ENCODE measurements at places on chromosomes 2 and 18. TPM values are rescaled to one million over a fixed set of nuclear protein-coding genes. Genes with fewer than 3 reads are reported as not detected.

GRCh38 chr18:39730606-39731005 is 2165.0 kb upstream of the CELF4 start:
- no peak overlapping the region for H3K4me3 ChIP-seq
- no peaks in the 10 kb centered on the region for H3K27me3 ChIP-seq
- no peak for DNase-seq
- H3K27ac ChIP-seq = no peak overlapping the region
- no peaks in the 10 kb centered on the region for H3K36me3 ChIP-seq

GRCh38 chr2:3960106-3960505 is 256.7 kb downstream of the DCDC2C start:
- DNase-seq = no peak
- no peak overlapping the region for H3K27ac ChIP-seq
- no peaks in the 10 kb centered on the region for H3K36me3 ChIP-seq
- no peaks in the 10 kb centered on the region for H3K4me1 ChIP-seq
- H3K27me3 ChIP-seq = peaks cover 11% of the 10 kb centered on the region

GRCh38 chr2:56590611-56591010 is 406.8 kb downstream of the CCDC85A start:
- no peaks in the 10 kb centered on the region for H3K36me3 ChIP-seq
- no peaks in the 10 kb centered on the region for H3K4me1 ChIP-seq
- DNase-seq = no peak
- no peaks in the 10 kb centered on the region for H3K27me3 ChIP-seq
- no peak overlapping the region for H3K4me3 ChIP-seq
- H3K27ac ChIP-seq = no peak overlapping the region

GRCh38 chr2:49042488-49042887 is 111.8 kb downstream of the FSHR start:
- H3K36me3 ChIP-seq = no peaks in the 10 kb centered on the region
- H3K4me3 ChIP-seq = no peak overlapping the region
- H3K4me1 ChIP-seq = peaks cover 3% of the 10 kb centered on the region
- H3K27me3 ChIP-seq = no peaks in the 10 kb centered on the region

GRCh38 chr18:75926811-75927210 is 499.3 kb upstream of the SMIM21 start:
- H3K4me3 ChIP-seq = no peak overlapping the region
- H3K27ac ChIP-seq = no peak overlapping the region
- no peak for DNase-seq

DNA sequence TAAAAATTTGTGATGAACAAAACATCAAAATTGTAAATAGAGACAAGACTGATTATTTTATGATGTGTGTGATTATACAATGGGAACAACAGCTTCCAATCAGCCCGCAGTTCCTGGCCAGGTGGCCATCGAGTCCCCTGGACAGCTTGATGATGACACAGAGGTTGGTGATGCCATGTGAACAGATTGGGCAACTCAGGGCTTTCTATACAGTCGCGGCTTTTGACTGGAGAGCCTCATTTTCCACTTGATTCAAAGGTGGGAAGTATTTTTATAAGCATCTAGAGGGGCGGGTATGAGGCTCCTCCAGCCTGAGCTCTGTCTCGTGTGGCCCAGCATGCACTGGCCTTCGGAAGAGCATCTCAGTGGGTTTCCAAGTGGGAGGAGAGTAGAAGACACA is 14.9 kb upstream of the HPCAL1 start:
- no peak overlapping the region for H3K27ac ChIP-seq
- H3K36me3 ChIP-seq = no peaks in the 10 kb centered on the region
- H3K27me3 ChIP-seq = no peaks in the 10 kb centered on the region
- no peak overlapping the region for H3K4me3 ChIP-seq
- DNase-seq = no peak

DNA sequence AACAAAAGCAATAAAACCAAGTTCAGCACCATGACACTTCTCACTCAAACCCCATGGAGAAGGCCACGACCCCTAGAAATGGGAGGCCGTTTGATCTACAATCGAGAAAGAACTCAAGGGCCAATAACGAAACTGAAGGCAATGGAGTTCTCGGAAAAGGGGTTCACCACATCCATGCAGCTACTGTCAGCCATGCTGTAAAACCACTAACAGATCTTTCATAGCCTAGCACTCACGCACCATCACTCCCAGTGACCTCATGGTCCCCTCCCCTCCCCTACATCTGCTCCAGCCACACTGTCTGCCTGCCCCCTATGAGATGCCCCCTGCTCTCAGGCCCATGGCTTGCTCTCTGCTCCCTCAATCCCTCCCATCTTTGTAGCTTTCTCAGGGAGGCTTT is 135.3 kb downstream of the TMEM163 start:
- H3K27ac ChIP-seq = no peak overlapping the region
- DNase-seq = no peak
- no peaks in the 10 kb centered on the region for H3K36me3 ChIP-seq

DNA sequence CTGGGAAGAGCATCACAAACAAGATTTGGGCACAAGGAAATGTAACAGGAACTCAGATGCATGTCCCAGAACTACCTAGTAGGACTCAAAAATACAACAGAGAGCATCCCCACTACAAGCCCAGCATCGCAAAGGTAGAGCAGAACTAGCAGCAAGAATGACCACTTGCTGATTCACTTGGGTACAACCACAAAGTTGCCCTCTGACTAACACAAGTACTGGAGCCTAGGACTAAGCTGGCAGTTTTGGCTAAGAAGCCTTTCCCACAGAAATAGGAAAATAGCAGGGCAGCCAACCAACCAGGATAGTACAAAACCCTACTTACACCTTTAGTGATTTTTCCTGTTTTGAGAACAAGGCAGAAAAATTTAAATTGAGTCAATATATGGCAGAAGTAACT is 193.8 kb downstream of the PAX3 start:
- no peaks in the 10 kb centered on the region for H3K36me3 ChIP-seq
- DNase-seq = no peak
- no peaks in the 10 kb centered on the region for H3K4me1 ChIP-seq

GRCh38 chr2:124283096-124283495 is 258.0 kb downstream of the CNTNAP5 start:
- no peaks in the 10 kb centered on the region for H3K4me1 ChIP-seq
- H3K27me3 ChIP-seq = no peaks in the 10 kb centered on the region
- H3K4me3 ChIP-seq = no peak overlapping the region
- DNase-seq = peak; percentile 21
- no peaks in the 10 kb centered on the region for H3K36me3 ChIP-seq

GRCh38 chr2:80642465-80642864 is 337.9 kb upstream of the LRRTM1 start:
- no peak for DNase-seq
- no peaks in the 10 kb centered on the region for H3K27me3 ChIP-seq
- no peaks in the 10 kb centered on the region for H3K36me3 ChIP-seq
- H3K4me3 ChIP-seq = no peak overlapping the region

DNA sequence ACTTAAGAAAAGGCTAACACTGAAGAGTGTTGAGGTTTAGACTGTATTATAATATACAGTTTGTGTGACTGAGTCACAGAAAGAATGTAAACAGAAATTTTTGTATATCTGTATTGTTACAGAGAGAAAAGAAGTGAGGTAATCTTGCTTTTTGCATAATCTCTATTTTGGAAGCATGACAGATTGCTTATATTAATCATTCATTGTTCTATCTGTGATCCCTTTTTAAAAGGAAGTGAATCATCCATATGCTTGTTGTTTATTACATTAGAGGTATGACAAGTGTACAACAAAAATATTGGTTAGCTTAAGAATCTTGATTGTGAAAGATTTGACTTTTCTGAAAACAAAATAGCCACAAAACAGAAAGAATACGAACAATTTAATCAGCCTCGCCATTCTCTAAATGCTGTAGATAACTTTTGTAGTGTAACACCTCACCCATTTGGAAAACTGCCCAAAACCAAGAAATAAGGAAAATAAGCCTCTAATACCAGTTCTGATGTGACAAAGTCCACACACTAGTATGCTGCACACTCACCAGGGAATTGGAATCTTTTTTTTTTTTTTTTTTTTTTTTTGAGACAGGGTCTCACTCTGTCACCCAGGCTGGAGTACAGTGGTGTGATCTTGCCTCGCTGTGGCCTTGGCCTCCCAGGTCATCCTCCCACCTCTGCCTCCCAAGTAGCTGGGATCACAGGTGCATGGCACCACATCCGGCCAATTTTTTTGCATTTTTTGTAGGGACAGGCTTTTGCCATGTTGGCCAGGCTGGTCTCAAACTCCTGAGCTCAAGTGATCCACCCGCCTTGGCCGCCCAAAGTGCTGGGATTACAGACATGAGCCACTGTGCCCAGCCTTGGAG is 91.5 kb upstream of the LPIN2 start:
- H3K27me3 ChIP-seq = no peaks in the 10 kb centered on the region
- H3K4me1 ChIP-seq = no peaks in the 10 kb centered on the region
- H3K36me3 ChIP-seq = no peaks in the 10 kb centered on the region

- no peak overlapping the region for H3K4me3 ChIP-seq
- no peak for DNase-seq
- H3K4me1 ChIP-seq = no peaks in the 10 kb centered on the region
- H3K27me3 ChIP-seq = no peaks in the 10 kb centered on the region
- no peaks in the 10 kb centered on the region for H3K36me3 ChIP-seq
These were observed 170.4 kb downstream of the PTPRM start for GRCh38 chr18:7737550-7737949.

GRCh38 chr2:20061940-20062339 is 10.5 kb upstream of the LAPTM4A start:
- no peak overlapping the region for H3K4me3 ChIP-seq
- H3K36me3 ChIP-seq = no peaks in the 10 kb centered on the region
- peaks cover 8% of the 10 kb centered on the region for H3K4me1 ChIP-seq
- H3K27me3 ChIP-seq = no peaks in the 10 kb centered on the region
- no peak overlapping the region for H3K27ac ChIP-seq

- no peak for DNase-seq
- H3K36me3 ChIP-seq = no peaks in the 10 kb centered on the region
- H3K27ac ChIP-seq = no peak overlapping the region
- H3K27me3 ChIP-seq = no peaks in the 10 kb centered on the region
- no peaks in the 10 kb centered on the region for H3K4me1 ChIP-seq
- no peak overlapping the region for H3K4me3 ChIP-seq
These were observed 208.9 kb downstream of the ASB1 start for GRCh38 chr2:238635647-238636051.

- DNase-seq = no peak
- peaks cover 96% of the 10 kb centered on the region for H3K27me3 ChIP-seq
- H3K4me3 ChIP-seq = peak overlapping the region; percentile 35
- H3K27ac ChIP-seq = no peak overlapping the region
These were observed 4.6 kb downstream of the EN1 start for GRCh38 chr2:118842661-118843482.

GRCh38 chr2:47631792-47632398 is 151.1 kb upstream of the MSH6 start:
- H3K4me1 ChIP-seq = no peaks in the 10 kb centered on the region
- no peaks in the 10 kb centered on the region for H3K27me3 ChIP-seq
- H3K27ac ChIP-seq = no peak overlapping the region

DNA sequence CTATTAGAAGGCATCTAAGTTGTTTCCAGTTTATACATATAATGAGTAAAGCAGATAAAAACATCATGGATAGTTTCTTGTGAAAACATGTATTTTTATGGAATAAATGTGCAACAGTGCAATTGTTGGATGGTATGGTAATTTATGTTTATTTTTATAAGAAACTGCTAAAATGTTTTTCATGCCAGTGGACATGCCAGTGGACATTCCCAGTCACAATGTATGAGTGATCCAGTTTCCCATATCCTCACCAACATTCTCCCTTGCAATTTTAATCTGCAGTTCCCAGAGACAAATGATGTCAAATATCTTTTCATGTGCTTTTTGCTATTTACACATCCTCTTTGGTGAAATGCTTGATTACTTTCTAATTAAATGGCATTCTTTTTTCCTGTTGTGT is 818.6 kb downstream of the SUCLG1 start:
- no peaks in the 10 kb centered on the region for H3K27me3 ChIP-seq
- no peaks in the 10 kb centered on the region for H3K4me1 ChIP-seq
- H3K4me3 ChIP-seq = no peak overlapping the region
- no peak overlapping the region for H3K27ac ChIP-seq

DNA sequence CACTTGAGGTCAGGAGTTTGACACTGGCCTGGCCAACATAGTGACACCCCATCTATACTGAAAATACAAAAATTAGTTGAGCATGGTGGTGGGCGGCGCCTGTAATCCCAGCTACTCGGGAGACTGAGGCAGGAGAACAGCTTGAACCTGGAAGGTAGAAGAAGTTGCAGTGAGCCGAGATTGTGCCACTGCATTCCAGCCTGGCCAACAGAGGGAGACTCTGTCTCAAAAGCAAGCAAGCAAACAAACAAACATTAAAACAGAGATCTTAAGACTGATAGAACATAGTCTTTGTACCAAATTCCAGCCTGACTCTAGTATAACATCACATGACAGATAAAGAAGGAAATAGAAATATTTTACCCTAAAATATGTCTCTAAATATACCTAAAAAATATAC is 168.1 kb downstream of the PTPRM start:
- no peak for DNase-seq
- H3K36me3 ChIP-seq = no peaks in the 10 kb centered on the region
- no peaks in the 10 kb centered on the region for H3K4me1 ChIP-seq
- no peak overlapping the region for H3K27ac ChIP-seq
- no peaks in the 10 kb centered on the region for H3K27me3 ChIP-seq
- no peak overlapping the region for H3K4me3 ChIP-seq

DNA sequence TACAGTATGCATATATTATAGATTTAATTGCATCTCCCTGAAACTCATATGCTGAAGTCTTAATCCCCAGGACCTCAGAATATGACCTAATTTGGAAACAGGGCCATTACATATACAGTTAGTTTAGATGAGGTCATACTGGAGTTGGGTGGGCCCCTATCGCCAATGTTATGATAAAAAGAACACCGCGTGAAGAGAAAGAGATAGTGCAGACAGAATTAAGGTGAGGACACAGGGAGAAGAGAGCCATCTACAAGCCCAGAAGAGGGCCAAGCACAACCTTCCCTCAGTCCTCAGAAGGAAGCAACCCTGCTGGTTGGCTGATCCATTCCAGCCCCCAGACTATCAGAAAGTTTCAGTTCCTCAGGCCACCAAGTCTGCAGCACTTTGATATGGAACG is 311.9 kb upstream of the RAB6C start:
- no peak for DNase-seq
- H3K27ac ChIP-seq = no peak overlapping the region
- H3K4me3 ChIP-seq = no peak overlapping the region

- H3K36me3 ChIP-seq = no peaks in the 10 kb centered on the region
- peaks cover 79% of the 10 kb centered on the region for H3K4me1 ChIP-seq
- no peaks in the 10 kb centered on the region for H3K27me3 ChIP-seq
- DNase-seq = peak; percentile 71
- H3K27ac ChIP-seq = peak overlapping the region; percentile 100
These were observed 13.8 kb downstream of the FOSL2 start for GRCh38 chr2:28406276-28407096.

The KCNF1 gene
- total RNA-seq = 0.11 TPM

The AKAIN1 gene
- not detected for total RNA-seq

The GALNT13 gene
- 6.4 TPM for total RNA-seq

The HOXD13 gene
- not detected for total RNA-seq

The PROKR1 gene
- total RNA-seq = not detected

The IL37 gene
- not detected for total RNA-seq

The CYS1 gene
- 3.6 TPM for total RNA-seq

The TWIST2 gene
- 3.3 TPM for total RNA-seq
